ENCODE measurements at places on chromosomes 1 and 21.

GRCh38 chr1:182397653-182398393 lies 2.6 kb downstream of the TEDDM1 start:
- no peak for DNase-seq

GRCh38 chr1:117686907-117687306 lies 81.1 kb downstream of the TENT5C start:
- DNase-seq, result peak; percentile 46

DNA sequence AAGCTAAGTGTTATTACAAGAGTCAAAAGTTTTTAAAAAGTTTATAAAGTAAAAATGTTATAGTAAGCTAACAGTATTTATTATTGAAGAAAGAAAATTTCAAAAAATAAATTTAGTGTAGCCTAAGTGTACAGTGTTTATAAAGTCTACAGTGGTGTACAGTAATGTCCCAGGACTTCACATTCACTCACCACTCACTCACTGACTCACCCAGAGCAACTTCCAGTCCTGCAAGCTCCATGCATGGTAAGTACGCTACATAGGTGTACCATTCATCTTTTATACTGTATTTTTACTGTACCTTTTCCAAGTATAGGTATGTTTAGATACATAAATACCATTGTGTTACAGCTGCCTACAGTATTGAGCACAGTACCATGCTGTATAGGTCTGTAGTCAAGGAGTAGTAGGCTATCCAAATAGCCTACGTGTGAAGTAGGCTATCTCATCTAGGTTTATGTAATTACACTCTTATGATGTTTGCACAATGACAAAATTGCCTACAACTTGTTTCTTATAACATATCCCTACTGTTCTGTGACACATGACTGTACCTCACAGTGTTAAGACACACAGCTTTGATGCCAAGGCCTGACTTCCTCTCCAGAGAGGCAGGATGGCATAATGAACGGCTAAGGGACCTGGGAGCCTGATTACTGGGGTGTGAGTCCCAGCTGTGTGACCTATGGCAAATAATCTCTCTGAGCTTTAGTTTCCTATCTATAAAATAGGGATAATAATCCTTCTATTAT lies 12.7 kb downstream of the DHCR24 start:
- DNase-seq, result no peak

GRCh38 chr1:89081005-89081404 lies 16.0 kb upstream of the GBP1 start:
- DNase-seq, result no peak

GRCh38 chr1:21175670-21176581 lies 771 bp downstream of the EIF4G3 start:
- DNase-seq, result no peak

DNA sequence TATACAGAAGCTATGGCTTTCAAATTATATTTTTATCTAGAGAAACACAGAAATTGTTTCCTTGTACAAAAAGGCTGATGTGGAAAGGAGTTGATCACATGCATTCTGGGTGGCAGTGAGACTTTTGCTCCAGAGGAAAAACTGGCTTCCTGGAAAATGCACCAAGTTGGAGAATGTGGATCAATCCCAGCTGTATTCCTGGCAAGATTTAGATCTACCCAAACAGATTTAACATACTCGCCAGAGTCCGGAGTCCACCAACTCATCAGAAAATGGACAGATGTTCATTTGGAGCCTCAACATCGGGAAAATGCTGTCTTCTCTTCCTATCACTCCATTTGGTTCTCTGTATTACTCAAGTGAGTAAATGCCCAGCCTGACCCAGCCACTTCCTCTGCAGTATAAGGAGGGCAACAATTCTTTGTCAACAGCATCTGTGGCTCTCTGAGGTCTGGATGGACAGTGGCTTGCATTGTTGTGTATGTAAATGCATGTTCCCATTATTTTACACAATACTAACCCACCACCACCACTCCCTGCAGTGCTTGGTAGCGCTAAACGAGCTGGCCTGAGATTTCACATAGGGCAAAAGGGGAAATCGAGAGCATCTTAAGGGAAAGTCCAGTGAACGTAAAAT lies 226.2 kb upstream of the IRF2BP2 start:
- no peak for DNase-seq

- DNase-seq, result no peak
Observed at GRCh38 chr1:77706321-77706720, 23.9 kb upstream of the ZZZ3 start.

DNA sequence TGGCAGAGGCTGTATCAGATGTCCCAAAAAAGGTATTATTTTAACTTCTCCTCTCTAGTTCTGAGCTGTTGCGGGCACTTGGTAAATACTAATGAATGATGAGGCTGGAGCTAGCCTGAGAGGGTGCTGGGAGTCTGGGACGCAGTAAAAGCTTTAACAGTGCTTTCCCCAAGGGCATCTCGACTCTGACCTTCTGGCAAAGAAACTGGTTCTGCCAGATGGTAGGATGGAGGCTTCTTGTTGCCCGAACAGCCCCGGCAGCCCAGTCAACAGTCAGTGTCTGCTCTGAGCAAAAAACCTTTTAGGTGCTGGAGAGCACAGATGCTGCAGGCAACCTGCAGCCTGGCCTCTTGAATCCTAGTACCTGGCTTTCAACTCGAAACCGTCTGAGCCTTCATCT lies 2.5 kb upstream of the PNRC2 start:
- no peak for DNase-seq

DNA sequence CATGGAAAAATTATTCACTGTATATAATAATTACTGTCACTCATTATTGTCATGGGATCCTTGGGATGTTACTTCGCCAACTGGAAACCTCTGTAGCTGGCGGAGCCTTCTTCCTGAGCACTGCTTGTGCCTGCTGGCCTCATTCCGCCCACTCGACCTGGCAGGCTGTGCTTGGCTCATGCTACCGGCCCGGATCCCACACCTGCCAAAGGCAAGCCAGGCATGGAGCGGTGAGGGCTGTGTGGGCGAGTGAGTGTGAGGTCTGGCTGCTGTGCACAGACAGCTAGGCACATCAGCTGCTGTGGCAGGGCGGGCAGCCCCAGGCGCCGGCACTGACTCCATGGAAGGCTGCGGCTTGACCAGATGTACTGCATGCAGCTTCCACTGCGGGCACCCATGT lies 78.4 kb downstream of the DISP1 start:
- no peak for DNase-seq

Data from GM04504 (cell line).